C1 segment of cervical spinal cord (tissue), 14 donors: ENCODE measurements at places on chromosomes 5 and 9.

DNA sequence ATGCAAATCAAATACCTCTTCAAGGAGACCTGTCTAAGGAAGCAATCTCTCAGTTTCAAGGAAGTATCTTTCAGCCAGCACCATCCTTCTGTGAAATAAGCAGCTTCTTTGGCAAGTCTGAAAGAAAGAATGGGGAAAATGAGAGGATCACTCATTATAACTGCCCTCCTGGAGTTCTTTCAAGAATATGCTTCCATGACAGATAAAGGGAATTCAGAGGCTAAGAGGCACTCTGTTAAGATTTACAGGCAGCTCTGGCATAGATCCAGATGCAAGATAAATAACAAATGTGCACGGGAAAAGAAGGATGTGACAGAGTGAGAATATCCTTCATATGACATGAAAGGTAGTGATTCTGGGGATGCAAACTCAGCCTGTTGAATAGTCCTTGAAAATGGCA lies 348.2 kb upstream of the CCNG1 start:
- DNase-seq, result no peak

- no peak for DNase-seq
Observed at GRCh38 chr9:122186301-122186700, 26.6 kb downstream of the MORN5 start.

DNA sequence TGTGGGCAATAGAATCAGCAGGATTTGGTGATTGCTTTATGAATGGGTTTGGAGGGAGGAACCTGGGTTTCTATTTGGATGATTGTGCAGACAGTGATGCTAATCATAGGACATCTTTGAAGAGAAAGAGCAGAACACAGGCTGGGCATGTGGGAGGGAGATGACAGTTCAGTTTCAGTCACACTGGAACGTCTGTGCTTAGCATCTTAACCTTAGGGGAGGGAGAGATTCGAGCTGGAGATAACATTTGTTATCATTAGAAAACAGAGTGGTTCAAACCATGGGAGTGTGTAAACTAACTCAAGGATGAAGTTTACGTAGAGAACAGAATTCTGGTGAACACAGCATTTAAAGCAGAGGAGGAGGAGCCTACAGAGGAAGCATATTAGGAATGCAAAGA lies 138.6 kb upstream of the PPP2R2B start:
- DNase-seq, result no peak

DNA sequence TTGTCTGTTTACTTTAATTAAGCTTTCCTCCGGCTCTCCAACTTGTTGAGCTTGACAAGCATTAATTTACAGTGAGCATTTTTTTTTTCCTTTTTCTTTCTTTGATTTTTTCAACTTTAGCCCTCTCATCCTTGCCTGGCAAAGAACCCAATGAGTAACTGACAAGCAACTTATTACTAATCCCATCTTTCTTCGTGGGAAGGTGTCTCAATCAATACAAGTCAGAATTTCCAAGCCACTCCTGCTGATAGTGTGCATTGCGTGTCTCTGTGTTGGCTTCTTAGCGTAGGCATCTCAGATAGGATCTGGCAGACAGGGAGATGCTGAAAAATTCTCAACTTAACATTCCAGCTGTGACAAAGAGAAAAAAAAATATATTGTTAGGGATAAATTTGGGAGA lies 527.7 kb upstream of the WWC1 start:
- DNase-seq, result no peak

DNA sequence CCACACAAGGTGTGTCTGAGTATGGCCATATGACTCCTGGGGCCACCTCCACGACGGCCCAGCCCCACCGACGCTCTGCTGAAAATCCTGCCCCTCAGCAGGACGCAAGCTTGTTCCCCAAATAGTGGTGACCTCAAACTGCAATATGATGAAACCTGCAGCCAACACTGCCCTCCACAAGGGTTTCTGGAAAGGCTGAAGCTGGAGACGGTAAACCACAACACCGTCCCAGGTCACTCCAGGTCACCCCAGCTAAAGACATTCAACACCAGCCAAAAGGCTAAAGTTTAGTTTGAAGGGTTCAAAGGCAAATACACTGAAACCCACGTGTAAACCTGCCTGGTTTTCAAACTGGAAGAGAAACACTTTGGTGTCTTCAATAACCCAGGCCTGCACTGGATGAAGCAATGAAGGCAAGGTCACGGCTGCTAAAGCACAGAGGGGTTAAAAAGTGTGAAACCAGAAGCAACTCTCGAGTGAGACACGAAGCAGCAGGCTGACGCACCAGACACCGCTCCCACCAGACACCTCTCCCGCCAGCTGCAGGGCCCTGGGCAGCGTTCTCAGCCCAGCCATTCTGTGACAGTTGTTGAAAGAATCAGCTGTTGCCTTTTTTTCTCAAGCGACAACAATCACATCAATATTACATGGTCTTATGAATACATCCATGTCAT lies 1.8 kb upstream of the LHX3 start:
- no peak for DNase-seq

GRCh38 chr9:89175828-89176261 lies 2.8 kb downstream of the SHC3 start:
- no peak for DNase-seq

- DNase-seq, result no peak
Observed at GRCh38 chr9:71736236-71736635, 32.1 kb downstream of the CEMIP2 start.

- no peak for DNase-seq
Observed at GRCh38 chr5:81316571-81316970, 15.2 kb downstream of the ZCCHC9 start.

DNA sequence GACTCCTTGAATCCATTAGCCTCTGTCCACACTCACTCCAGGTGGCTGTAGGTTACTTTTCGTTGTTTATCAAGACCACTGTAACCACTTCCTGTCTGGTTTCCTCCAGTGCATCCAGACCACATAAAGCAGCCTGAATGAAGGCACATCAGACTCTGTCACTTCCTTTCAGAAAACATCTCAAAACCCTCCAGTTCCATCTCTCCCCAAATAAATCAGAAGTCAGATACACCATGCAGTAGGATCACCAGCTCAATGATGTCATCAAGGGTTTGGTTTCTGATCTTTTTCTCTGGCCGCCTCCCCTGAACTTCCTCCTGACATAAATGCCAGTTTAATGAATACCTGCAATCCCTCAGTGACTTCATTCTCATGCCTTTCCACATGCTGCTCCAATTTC lies 161.2 kb downstream of the ZNF462 start:
- DNase-seq, result no peak

DNA sequence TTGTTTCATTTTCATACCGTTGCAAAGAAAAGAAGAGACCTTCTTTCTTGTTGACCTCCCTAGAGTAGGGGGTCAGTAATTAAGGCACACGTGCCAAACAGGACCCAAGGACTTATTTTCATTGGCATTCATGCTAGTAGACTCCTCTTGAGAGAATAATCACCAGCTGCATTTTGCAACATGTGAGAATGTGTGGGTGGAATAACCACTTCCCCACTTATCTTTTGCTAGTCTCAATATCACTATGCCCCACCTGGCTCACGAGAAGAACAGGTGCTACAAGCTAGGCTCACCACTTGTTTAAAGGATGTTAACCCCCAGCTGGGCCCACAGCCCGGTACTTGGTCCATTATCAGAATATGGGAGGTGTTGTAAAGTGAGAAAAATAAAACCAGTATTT lies 460.7 kb upstream of the MEF2C start:
- no peak for DNase-seq

DNA sequence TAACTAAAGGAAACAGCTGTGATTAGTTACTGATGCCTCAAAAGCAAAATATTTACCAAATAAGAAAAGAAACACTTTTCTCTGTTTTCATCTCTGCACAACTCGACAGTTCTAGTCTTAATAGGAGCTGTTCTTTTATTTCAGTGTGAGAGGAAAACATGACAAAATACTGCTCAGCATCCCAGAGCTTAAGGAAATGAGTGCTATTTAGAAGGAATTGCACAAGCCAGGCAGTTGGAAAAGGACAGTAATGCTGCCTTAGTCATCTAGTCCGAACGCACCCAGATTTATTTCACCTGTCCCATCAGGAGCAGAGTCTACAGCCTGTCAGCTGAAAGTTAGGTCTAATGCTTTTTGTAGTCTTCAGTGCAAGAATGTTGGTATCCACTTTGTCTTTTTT lies 12.3 kb downstream of the ZCCHC9 start:
- DNase-seq, result no peak

DNA sequence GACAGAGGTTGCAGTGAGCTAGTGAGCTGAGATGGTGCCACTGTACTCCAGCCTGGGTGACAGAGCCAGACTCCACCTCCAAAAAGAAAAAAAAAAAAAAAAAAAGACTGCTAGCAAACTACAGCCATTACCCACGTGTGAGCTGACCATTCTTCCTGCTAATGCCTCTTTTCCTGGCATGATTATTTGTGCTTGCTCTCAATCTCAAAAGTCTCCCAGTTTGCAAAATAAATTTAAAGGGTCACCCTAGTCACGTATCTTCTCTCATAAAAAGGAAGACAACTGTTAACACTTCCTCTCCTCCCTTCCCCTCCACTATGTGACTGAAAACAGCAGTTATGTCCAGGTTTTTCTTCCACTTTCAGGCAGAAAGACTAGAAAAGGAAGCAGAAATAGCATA lies 37.2 kb downstream of the TRIM36 start:
- DNase-seq, result no peak

DNA sequence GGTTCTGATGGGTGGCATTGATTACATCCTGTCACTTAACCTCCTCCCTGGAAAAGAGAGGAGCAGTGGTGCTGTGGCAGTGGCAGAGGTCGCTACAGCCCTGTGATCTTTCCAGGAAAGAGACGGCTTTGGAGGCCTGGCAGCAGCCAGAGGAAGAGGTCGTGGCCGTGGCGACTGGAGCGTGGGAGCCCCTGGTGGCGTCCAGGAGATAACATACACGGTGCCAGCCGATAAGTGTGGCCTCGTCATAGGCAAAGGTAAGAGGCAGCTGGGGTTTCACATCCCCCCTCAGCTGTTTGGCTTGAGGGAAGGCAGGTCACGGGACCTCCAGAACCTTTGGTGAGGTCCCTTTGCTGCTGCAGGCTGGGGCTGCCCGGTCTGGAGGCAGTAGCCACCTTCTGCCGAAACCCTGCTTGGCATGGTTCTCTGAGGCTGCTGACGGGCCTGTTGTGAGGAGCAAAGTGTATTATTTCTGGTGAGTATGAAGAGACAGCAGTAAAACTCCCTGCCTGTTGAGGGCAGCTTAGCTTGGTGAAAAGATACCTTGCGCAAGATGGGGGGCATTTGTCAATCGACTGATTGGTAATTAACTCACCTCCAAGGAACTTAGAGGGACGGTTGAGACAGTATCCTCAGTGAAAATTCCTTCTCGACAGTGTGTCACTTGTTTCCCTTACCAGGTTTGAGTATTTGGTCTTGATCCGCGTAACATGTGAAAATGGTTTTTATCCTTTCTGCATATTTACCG lies 38.0 kb upstream of the PRDM12 start:
- DNase-seq, result no peak

DNA sequence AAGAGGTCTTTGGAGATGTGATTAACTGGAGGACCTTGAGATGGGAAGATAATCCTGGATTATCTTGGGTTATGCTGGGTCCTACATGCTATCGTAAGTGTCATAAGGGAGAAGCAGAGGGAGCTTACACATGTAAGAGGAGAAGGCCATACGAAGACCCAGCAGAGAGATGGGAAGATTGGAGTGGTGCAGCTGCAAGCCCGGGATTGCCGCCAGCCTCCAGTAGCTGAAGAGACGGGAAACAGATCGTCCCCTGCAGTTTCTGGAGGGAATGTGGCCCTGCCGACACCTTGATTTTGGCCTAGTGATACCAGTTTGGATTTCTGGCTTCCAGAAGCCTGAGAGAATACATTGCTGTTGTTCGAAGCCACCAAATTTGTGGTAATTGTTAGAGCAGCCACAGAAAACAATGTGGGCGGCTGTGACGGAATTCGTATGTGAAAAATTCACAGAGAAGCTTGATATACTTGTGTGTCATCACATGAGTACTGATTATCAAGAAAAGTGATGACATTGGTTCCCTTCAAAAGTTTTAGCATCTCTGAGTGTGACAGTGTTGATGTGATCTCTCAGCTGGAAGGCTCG lies 86.9 kb downstream of the CYFIP2 start:
- DNase-seq, result no peak

DNA sequence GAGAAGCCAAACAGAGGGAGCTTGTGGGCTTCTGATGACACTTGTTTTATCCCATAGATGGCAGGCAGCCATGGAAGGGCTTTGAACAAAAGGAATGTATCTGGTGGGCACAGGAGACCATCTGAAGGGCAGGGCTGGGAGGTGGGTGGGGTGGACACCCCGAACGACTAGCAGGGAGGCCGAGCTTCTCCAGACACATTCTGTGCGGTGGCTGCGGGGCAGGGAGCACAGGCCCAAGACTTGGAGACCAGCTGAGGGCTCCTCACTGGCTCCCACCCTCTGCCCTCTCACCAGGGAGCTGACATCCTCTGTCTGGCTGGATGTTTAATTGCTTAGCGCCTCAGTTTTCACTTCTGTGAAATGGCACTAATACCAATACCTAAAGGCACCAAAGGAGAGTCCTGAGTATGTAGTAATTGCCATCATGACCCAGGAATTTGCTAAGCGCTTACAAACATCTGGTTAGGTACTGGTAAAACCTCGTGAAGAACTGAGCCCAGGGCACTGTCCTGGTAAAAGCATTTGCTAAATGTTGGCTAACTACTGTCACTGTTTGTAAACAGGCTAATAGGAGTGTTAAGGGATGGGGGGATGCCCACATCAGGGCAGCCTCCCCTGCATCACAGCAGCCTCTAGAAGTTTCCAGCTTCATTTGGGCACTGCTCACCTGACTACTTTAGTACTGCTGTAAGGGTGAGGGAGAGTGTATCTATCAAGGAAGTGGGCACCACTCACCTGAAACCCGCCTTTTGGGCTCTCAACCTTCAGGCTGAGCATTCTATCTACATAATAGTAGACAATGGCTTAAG lies 2.1 kb upstream of the PHF2 start:
- no peak for DNase-seq

DNA sequence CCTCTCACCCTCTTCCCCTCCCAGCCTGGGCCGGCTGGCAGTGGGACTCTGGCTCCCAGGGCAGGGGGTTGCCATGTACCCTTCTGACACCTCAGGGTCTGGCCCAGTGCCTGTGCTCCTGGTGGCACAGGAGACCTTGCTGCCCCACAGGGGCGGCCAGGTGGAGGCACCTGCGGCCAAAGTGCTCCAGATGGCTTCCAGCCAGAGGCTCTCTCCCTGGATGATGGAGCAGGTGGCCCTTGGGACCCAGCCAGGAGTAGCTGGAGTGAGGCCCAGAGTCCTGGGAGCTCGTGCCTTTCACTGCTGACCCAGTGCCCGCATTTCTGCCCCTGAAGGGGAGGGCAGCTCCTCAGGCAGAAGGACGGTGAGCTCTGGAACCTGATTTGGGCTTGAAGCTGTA lies 87.3 kb downstream of the NTNG2 start:
- no peak for DNase-seq

- DNase-seq, result no peak
Observed at GRCh38 chr5:127671218-127671617, 22.3 kb downstream of the CTXN3 start.

- DNase-seq, result no peak
Observed at GRCh38 chr9:125757834-125758233, 10.7 kb downstream of the PBX3 start.

GRCh38 chr9:98533866-98534265 lies 174.9 kb downstream of the GABBR2 start:
- DNase-seq, result no peak
